Choroid plexus epithelial cell (primary cell): ENCODE measurements at places on chromosomes 1 and 21.
A peak's percentile ranks its signal among the peaks of the same experiment; 100 is the strongest.

GRCh38 chr1:98325646-98326440 lies 335.7 kb upstream of the SNX7 start:
- peak; percentile 93 for DNase-seq

DNA sequence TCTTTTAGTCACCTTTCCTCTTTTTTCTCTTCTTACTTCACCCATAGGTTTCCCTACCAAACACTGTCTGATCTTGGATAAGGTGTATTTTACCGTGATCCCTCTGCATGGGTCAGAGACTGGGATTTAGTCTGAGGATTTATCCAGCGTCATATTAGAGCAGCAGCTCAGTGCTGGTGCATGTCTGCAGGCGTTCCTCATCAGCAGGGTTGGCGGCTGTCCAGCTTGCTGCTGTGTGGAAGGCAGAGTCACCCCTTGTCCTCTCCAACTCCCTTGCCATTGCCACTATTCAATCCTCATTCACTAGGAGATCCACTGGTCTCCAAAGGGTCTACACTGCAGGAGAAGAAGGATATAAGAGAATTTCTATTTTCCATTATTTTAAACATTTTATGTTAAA lies 7.3 kb upstream of the FAM78B start:
- DNase-seq, result no peak

- no peak for DNase-seq
Measured at GRCh38 chr1:238568735-238569134, 678.0 kb upstream of the ZP4 start.

- no peak for DNase-seq
Measured at GRCh38 chr1:237861944-237862343, 28.8 kb downstream of the ZP4 start.

- no peak for DNase-seq
Measured at GRCh38 chr21:33388188-33388587, 15.0 kb upstream of the IFNGR2 start.

DNA sequence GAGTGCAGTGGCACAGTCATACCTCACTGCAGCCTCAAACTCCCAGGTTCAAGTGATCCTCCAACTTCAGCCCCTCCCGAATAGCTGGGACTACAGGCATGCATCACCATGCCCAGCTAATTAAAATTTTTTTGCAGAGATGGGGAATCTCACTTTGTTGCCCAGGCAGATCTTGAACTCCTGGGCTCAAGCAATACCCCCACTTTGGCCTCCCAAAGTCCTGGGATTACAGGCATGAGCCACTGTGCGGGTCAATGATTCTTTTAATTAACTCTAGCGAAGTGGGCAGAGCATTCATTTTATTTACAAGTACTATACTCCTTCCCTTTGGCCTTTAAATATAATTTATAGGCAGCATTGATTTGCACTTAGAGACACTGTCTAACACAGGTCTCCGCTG lies 2.5 kb upstream of the OTUD3 start:
- DNase-seq, result no peak

- peak; percentile 7 for DNase-seq
Measured at GRCh38 chr1:27203946-27204345, 30.5 kb upstream of the WDTC1 start.

DNA sequence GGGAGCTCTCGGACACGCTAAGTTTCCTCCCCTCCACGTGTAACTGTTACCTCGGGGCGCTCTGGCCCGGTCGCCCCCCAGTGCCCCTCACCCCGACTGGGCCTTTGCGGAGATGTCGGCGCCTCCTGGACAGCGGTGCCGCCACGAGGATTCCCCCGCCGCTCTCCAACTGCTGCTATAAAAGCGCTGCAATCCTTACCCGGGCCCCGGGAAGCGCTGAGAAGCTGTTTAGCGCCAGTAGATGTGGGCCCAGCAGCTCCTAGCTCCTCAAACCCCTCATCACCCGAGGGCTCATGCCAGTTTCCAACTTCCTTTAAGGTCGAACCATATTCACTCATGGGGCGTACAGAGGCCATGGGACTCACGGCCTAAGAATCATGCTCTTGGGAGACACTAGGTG lies 361 bp upstream of the LMX1A start:
- DNase-seq, result no peak

DNA sequence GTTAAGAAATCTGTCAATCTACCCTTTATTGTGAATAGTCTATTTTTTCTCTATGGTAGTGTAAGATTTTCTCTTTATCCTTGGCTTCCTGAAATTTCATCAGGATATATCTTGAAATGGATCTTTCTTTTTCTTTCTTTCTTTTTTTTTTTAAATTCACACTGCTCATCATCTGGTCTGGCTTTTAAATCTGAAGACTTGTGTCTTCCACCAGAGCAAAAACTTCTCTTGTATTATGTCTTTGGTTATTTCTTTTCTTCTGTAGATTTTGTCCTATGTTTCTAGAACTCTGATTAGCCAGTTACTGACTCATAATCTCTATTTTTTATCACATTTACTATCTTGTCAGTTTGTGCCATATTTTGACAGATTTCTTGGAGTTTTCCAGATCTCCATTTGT lies 133.8 kb upstream of the LMO4 start:
- DNase-seq, result no peak

- peak; percentile 23 for DNase-seq
Measured at GRCh38 chr1:160342526-160342925, 524 bp downstream of the COPA start.

GRCh38 chr1:30868833-30869435 lies 39.6 kb downstream of the SDC3 start:
- DNase-seq, result no peak

- no peak for DNase-seq
Measured at GRCh38 chr21:34282223-34282622, 81.6 kb upstream of the KCNE2 start.

- DNase-seq, result peak; percentile 62
Measured at GRCh38 chr1:45205011-45205909, 1.1 kb downstream of the ZSWIM5 start.

GRCh38 chr1:156958247-156958714 lies 37.8 kb downstream of the LRRC71 start:
- DNase-seq, result no peak

DNA sequence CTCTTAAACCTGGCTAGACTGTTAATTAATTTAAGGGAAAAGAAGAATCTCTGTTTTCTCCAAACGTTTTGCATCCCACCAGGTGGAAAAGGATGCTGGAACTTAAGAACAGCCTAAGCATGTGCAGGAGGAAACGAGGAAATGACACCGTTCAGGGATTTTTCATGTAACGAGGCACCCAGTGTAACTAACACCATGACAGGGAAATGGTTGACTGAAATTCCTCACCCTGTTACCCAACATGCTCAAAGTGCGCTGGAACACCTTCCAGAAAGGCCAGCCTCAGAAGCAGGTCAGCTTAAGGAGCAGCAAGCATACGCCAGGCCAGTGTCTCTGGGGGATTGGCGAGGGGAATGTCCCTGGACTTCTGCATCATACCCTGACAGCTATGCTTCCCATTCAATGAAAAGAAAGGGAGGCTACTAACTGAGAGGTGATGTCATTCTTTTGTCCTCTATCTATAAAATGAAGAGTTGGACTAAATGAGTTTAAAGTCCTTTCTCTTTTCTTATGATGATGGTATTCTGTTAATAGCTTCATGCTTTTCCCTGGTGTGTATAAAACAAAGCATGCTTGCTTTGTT lies 21.6 kb downstream of the TNN start:
- DNase-seq, result no peak

GRCh38 chr1:14955402-14955801 lies 198.1 kb upstream of the TMEM51 start:
- DNase-seq, result no peak

GRCh38 chr1:201016943-201017827 lies 6.3 kb downstream of the KIF21B start:
- DNase-seq, result no peak

DNA sequence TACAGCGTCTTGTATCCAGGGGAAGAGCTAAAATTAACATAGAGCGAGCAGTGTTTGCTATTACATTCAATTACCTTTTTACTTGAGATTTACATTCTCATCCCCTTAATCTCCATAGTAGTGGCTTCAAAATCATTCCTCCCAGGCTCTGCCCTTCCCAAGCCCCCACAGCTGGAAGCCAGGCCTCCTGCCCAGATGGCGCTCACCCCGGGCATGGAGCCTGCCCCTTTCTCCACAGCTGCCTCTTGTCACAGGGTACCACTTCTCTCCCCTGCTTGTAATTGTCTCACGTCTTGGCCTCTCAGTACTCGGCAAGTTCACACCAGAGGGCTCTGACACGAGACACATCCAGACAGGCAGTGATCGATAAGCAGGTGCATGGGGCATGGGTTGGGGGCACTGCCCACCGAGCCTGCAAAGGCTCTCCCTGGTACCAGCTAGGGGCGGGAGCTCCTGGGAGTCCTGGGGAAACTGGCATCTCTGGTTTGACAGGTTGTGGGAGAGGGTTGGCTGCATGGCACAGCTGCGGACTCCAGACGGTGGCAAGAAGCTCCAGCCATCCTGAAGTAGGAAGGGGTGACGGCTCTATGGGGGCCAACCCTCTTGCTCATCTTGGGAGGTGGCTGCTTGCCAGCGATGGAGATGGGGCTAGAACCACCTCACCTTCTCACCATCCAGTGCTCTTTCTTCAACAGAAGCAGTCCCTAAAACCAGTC lies 20.1 kb downstream of the CASZ1 start:
- no peak for DNase-seq

- no peak for DNase-seq
Measured at GRCh38 chr1:105779727-105780126, 1276.7 kb upstream of the PRMT6 start.

GRCh38 chr1:196029410-196029809 lies 578.8 kb downstream of the KCNT2 start:
- DNase-seq, result no peak

- no peak for DNase-seq
Measured at GRCh38 chr21:38806153-38806941, 618 bp downstream of the ETS2 start.

GRCh38 chr1:154352245-154352580 lies 26.9 kb downstream of the ATP8B2 start:
- DNase-seq, result no peak

DNA sequence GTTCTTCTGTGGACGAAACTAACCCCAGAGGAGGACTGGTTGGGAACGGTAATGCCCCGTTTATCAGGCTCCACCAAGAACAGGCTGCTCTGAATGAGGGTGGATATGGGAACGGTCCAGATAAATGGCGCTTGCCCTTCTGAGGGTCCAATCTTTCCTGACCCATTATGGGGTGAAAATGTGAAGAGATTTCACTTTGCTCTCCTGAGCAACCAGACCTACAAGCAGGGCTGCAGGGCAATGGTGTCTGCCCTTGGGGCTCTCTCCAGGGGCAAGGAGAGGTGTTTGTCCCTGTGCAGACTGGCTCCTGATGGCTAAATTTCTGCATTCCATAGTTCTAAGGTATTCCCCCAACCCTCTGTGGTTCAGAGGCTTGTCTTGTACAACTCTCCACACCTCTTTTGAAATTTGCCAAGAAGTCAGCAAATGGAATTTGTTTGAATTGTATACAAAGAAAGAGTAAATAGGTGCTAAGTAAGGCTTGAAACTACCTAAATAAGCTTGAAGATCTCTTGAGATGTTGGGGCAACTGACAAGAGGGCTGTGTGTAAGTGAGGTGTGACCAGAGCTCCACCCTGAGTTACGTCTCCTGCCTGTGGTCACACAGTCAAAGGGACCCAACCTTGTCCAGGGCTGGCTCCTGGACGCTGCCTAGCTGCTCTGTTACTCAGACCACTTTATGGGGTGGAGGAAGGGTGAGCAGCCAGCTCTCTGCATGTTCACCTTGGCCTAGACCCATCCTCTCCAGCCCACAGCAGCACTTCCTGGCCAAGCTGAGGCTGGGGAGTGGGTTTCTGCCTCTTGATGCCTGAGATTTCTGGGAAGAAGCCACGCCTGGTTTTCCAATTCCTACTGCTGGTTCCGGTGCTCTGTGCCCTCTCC lies 24.8 kb downstream of the SLC2A1 start:
- no peak for DNase-seq

DNA sequence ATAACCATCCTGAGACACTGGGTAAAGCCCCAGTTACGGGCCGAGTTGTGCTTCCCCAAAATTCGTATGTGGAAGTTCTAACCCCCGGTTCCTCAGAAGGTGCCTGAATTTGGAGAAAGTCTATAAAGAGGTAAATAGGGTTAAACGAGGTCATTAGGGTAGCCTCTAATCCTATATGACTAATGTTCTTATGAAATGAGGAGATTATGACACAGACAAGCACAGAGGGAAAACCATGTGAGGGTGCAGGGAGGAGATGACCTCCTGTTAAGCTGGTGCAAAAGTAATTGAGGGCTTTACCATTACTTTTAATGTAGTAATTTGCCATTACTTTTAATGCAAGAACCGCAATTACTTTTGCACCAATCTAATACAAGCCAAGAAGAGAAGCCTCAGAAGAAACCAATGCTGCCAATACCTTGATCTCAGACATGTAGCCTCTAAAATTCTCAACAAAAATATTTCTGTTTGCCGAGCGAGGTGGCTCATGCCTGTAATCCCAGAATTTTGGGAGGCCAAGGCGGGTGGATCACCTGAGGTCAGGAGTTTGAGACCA lies 260.8 kb downstream of the GPATCH2 start:
- DNase-seq, result no peak

- peak; percentile 87 for DNase-seq
Measured at GRCh38 chr1:202858331-202858730, 30.6 kb downstream of the RABIF start.

GRCh38 chr1:220770245-220770913 lies 16.3 kb upstream of the MTARC1 start:
- no peak for DNase-seq

DNA sequence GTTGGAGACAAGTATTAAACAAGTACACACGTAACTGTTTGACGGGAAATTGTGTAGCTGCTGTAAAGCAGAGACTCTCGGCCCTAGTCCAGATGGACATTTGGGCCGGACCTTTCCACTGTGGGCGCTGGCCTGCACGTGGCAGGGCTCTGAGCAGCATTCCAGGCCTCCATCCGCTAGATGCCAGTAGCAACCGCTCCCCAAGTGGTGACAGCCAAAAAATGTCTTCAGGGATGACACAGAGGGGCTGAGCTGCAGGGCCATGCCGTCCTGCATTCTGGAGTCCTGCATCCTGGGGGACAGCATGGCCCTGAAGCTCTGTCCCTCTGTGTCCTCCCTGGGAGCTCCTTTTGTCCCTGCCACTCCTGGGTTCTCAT lies 24.8 kb downstream of the A3GALT2 start:
- DNase-seq, result no peak

DNA sequence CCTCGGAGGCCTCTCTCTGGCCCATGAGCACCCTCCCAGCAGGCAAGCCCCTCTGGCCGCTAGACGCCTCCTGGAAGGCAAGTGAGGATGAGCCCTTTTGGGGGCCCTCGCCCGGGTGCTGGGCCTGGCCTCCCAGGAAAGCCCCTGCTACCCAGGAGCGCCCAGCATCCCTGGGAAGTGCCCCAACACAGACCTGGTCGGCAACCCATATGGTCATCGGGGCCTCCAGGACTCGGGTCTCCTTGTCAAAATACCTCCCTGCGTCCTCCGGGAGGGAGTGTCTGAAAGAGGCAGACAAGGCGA lies 21.0 kb upstream of the TMEM52 start:
- DNase-seq, result no peak
